Stimulated activated CD4-positive, alpha-beta T cell treated with anti-CD3 and anti-CD28 coated beads, Interleukin-12 subunit alpha, Interleukin-12 subunit beta, amount 100 ng/mL, for 4 hours (primary cell): ENCODE measurements at places on chromosomes 1 and 21.
A peak's percentile ranks its signal among the peaks of the same experiment; 100 is the strongest.

DNA sequence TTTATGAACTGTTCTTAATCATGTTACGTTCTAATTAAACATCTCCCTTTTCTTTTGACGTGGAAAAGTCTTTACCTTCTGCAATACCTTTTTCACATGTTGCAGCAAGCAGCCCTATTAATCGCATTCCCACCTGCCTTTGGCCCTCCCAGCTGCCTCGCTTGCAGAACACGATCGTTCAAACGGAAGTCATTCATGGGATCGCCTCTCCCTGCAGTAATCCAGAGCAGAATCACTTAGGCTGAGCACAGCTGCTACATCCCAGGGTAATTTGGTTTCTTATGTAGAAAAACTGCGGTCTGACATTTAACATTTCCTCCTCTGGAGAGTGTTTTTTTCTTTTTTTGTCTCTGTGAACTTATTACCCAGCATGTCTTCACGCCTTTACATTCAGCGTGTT is 206.3 kb downstream of the KIF26B start:
- DNase-seq: no peak

DNA sequence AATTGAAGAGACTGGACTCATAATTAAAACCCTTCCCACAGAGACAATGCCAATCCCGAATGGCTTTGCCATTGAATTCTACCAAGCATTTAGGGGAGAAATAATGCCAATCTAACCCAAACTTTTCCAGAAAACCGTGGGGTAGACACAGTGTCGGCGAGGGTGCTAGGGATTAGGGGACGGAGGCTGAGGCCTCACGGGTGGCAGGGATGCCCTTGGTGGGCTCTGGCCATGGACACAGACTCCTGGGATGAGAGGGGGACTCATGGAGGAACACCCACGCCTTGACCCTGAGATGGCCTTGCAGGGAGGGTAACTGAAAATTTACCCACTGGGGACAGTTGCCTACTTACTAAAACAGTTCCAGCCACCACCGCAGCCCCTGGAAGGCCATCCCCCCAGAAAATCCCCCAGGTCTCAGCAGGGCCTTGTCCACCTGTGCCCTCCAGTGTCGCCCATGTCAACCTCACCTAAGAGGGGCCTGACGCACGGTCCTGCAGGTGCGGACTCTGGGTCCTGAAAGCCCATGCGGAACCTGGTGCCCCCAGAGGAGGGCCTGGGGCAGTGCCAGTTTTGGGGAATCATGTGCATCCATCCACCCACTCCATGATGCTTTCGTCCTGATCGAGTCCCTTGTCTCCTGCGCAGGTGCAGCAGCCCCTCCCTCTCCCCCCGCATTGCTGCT is 1.9 kb downstream of the KRTAP10-5 start:
- DNase-seq: no peak

DNA sequence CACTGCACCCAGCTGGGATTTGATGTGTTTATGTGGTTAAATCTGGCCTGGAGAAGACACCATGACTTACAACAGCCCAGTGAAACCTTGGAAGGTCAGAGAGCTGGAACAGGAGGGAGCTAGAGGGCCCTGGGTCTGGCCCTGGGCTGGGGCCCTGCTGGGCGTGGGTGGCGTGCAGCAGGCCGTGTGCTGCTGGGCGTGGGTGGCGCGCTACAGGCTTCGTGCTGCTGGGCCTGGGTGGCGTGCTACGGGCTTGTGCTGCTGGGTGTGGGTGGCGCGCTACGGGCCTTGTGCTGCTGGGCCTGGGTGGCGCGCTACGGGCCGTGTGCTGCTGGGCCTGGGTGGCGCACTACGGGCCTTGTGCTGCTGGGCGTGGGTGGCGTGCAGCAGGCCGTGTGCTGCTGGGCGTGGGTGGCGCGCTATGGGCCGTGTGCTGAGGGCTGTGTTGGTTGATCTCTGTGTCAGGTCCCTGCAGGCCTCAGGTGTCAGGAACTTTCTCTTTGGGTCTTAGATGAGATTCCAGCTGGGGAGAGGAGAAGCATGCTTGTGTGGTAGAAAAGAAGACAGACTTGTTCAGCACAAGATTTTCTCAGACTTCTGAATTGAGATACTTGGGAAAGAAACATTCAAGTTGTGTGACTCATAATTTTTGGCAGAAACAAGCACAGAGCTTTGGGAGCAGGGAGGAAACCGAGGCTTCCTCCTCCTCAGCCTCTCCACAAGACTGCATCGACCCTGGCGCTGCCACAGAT is 66.0 kb downstream of the COL18A1 start:
- peak; percentile 47 for DNase-seq

GRCh38 chr1:230823931-230824381 is 44.4 kb downstream of the C1orf198 start:
- no peak for DNase-seq

- DNase-seq: no peak
These were observed 134.8 kb downstream of the PBX1 start for GRCh38 chr1:164693564-164694359.

DNA sequence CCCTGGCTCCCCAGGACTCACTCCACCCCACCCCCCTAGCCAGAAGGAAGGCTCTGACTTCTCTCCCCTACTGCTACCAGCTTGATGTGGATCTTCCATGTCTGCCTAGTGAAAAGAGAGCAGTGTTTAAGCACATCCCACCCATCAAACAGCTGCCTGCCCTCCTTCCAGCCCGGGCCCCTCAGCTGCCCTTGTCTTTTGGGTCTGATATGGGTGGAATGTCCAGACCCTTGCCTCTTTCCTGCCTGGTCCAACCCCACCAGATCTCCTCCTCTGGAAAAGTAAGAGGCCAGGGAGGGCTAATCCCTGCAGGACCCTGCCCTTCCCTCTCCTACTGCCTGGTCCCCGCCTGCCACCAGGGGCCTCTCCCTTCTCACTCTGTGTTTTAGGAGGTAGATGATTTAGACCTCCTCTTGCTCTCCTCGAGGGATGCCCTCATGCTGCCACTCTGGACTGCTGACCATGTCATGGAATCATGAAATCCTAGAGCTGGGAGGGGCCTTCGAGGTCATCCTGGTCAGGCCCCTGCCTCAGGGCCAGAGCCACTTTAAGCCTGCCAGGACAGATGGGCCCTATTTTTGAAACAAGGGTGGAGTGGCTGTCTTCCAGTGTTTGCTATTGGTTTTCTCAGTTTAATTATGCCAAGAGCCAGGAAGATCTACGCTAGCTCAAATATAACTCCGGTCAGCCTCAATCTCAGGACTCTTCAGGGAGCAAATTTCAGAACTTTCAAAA is 15.8 kb upstream of the HSPG2 start:
- no peak for DNase-seq

GRCh38 chr1:30787266-30787665 is 29.7 kb upstream of the LAPTM5 start:
- no peak for DNase-seq

DNA sequence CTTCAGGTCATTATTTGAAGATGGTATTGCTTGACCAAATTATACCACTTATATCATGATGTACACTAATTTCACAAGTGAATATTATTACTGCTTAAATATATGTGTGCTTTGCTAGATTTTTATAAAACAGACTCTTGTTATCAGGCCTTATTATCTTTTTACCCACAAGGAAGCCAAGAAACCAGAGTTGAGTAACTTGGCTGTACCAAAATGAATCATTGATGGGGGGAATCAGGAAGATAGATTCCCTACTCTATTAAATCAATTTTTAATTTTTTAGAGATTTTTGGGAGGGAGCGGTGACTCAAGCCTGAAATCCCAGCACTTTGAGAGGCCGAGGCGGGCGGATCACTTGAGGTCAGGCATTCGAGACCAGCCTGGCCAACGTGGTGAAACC is 16.0 kb upstream of the SCCPDH start:
- no peak for DNase-seq

- DNase-seq: peak; percentile 30
These were observed 1.1 kb downstream of the RALGPS2 start for GRCh38 chr1:178726087-178726517.
